ENCODE measurements at places on chromosomes 5 and 9. TPM values are rescaled to one million over a fixed set of nuclear protein-coding genes. Genes with fewer than 3 reads are reported as not detected.
A peak's percentile ranks its signal among the peaks of the same experiment; 100 is the strongest.

SLCO6A1 gene
- 0.46 TPM for total RNA-seq

GRCh38 chr5:79111960-79112702, 522 bp downstream of the BHMT start:
- DNase-seq = peak; percentile 33

GRCh38 chr5:95824747-95825146, 2.2 kb upstream of the GLRX start:
- DNase-seq = no peak

GRCh38 chr5:94159144-94159543, 417.7 kb upstream of the POU5F2 start:
- no peak for DNase-seq

PLPP7 gene
- total RNA-seq = 2.4 TPM

- DNase-seq = no peak
These were observed 44.4 kb upstream of the ANKDD1B start for GRCh38 chr5:75566710-75567309.

Measured in H9 (cell line).